Brain microvascular endothelial cell (primary cell): ENCODE measurements at places on chromosomes 1 and 21.

GRCh38 chr1:211135342-211135950, 1.5 kb upstream of the KCNH1 start:
- DNase-seq, result peak; percentile 9

DNA sequence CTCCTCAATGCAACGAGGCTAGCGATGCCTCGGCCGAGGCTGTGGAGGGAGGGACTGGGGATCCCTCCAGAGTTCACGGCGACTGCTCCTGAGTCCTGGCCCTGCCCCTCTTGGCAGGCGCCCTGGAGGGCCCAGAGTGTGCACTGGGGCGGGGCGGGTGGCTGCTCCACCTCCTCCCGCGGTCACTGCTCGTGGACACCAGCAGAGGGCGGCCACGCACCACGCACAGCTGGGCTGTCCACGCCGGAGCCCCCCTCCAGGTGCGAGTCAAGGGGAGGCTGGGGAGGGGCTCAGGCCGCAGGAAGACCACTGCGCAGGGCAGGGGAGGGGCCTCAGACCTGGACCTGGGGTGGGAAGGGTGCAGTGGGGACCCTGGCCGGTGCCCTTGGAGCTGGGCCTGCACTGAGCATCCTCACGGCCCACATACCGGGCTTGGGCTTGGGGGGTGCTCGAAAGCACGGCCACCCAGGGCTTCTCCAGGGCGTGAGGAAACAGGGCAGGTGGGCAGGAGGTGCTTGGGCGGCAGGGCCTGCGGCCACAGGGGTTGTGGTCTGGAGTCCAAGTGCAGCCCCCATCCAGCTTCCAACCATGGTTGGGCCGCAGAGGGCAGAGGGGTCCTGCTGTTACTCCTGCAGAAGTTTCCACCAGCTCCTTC, 20.6 kb upstream of the TTC34 start:
- DNase-seq, result no peak

- no peak for DNase-seq
Observed at GRCh38 chr1:248627971-248628844, 6.7 kb downstream of the OR2T11 start.

GRCh38 chr1:57254022-57254421, 169.8 kb downstream of the DAB1 start:
- no peak for DNase-seq

DNA sequence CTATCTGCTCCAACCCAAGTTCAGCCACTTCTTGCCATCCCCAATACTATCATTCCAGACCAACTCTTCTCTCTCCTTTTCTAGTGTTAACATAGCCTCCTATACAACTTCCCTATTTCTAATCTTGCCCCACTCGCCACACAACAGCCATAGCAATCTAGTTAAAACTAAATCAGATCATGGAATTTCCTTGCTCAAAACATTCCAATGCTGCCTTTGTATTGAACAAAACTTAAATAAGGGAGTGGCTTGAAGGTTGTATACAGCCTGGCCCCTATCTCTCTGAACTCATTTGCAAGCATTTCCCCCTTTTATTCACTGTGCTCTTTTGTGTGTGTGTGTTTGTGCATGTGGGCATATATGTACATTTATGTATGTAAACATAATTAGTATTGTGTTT, 118.1 kb upstream of the SGIP1 start:
- DNase-seq, result no peak

GRCh38 chr21:34950980-34951379, 98.1 kb downstream of the RUNX1 start:
- DNase-seq, result no peak

GRCh38 chr1:25990251-25990650, 7.6 kb downstream of the PAFAH2 start:
- DNase-seq, result no peak

GRCh38 chr1:33361532-33362235, 40.8 kb upstream of the A3GALT2 start:
- DNase-seq, result peak; percentile 60

- DNase-seq, result no peak
Observed at GRCh38 chr1:118116909-118117308, 68.1 kb downstream of the SPAG17 start.

GRCh38 chr1:181383695-181384094, 99.6 kb upstream of the CACNA1E start:
- DNase-seq, result no peak

- peak; percentile 93 for DNase-seq
Observed at GRCh38 chr1:159000625-159001024, 9.1 kb upstream of the IFI16 start.

GRCh38 chr1:32997381-32997891, 32.8 kb upstream of the RNF19B start:
- peak; percentile 88 for DNase-seq

DNA sequence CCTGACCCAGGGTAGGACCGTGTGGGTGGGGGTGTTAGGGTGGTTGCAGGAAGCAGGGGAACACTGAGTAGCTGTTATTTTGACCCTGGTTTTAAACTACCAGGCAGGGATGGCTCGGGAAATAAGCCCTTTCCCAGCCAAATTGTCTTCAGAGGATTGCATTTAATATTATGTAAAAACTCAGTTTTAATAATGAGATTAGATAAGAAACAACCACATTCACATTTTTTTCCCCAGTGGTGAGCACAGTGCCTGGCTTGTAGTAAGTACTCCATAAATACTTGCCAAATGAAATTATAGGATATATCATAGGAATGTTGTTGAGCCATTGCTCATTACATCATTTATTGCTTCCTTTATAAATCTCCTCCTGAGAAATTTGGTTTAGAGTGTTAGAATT, 3.1 kb upstream of the ACP6 start:
- peak; percentile 56 for DNase-seq

DNA sequence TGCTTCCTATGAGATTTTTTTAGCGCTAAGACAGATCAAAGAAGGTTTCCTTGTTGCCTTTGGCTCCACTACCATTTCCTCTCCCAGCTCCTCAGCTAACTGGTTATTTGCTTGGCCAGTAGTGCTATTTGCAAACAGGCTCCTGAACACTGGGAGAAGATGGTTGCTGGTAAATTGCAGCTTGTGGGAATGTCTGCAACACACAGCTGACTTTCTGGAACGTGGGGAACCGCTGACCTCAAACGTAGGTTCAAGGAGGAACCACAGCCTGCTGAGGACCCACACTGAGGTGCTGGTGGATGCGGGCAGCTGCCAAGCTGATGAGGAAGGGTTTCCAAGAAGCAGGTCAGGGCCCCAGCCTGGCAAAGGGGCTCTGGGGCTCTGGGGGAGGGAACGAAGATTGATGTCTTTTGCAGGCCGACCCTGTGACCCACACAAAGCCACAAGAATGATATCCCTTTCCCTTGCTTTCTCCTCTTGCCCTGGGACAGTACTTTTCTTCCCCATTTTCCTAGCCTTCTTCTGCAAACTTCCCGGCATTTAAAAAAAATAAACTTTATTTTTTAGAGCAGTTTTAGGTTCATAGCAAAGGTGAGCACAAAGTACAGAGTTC, 24.8 kb downstream of the GNG4 start:
- DNase-seq, result peak; percentile 46

GRCh38 chr1:19734472-19734999, 65.2 kb downstream of the TMCO4 start:
- DNase-seq, result no peak

DNA sequence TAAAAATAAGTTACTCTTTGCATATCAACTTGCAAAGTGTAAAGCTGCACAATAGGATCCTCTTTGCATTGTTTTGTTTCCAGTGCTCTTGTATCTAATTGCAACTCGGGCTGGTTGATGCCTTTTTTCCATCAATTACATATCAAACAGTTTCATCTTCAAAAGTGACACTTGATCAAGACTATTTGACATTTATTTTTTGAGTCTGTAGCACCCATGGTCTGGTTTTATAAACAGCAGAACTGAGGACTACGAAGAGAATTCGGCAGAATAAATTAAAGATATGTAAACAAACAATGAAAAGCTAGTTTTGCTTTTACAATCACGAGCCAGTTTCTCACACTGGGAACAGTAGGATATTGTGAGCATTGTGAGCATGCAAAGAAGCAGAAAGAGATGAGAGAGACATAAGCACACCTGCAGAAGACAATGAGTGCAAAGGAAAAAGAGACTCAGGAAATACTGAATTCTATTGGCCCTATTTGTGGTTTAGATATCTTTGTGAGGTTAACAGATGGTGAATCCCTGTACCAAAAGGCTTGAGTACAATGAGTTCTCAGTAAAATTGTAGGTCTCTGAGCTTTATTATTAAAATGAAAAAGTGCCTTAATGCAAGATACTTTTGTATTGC, 45.4 kb downstream of the RPL5 start:
- no peak for DNase-seq

DNA sequence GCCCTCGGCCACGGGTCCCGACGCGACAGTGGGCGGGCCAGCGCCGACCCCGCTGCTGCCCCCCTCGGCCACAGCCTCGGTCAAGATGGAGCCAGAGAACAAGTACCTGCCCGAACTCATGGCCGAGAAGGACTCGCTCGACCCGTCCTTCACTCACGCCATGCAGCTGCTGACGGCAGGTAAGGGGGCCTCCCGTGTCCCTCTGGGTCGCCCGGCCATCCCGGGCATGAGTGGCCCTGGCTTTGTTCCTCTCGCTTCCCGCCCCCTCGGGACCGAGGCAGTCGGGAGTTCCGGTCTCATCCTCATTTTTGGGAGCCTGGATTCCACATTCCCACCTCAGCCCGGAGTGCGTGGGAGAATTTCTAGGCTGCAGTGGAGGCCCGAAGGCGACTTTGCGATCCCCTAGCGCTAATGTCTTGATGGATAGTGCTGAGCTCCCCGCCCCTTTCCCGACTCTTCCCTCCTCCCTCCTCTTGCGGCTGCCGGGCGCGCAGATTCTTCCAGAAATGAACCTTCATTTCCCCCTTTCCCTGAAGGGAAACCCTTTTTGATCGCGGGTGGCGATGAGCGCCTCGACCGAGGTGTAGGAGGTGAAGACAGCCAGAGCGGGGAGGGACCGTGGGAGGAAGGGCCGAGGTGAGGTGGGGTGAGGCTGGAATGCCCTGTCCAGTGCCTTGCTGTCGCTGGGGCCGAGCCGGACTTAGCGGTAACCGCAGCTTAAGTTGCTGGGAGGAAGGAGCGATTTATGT, 705 bp downstream of the KHDRBS1 start:
- peak; percentile 31 for DNase-seq

GRCh38 chr21:21179619-21180298, 181.6 kb downstream of the NCAM2 start:
- DNase-seq, result no peak

DNA sequence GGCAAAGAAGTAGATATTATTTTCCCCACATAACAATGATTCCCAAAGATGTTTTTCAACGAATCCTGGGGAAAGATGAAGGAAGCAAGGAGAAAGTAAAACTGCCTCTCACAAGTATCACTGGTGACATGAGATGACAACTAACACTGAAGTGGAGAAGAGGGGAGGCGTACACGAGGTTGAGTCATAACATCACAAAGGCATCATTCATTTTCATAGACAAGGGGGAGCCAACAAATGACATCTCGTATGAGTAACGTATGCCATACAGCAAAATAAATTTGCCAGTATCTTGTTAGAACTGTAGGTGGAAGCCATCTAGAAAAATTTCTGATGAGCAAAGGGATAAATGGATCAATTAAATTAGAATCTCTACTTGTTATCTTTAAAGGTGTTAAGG, 56.6 kb downstream of the ATP1B1 start:
- peak; percentile 44 for DNase-seq

- DNase-seq, result no peak
Observed at GRCh38 chr1:19477284-19478249, 7.8 kb downstream of the CAPZB start.

DNA sequence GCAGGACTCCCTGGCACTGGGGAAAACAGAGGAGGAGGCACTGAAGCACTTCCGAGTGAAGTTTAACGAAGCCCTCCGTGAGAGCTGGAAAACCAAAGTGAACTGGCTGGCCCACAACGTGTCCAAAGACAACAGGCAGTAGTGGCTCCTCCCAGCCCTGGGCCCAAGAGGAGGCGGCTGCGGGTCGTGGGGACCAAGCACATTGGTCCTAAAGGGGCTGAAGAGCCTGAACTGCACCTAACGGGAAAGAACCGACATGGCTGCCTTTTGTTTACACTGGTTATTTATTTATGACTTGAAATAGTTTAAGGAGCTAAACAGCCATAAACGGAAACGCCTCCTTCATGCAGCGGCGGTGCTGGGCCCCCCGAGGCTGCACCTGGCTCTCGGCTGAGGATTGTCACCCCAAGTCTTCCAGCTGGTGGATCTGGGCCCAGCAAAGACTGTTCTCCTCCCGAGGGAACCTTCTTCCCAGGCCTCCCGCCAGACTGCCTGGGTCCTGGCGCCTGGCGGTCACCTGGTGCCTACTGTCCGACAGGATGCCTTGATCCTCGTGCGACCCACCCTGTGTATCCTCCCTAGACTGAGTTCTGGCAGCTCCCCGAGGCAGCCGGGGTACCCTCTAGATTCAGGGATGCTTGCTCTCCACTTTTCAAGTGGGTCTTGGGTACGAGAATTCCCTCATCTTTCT, 75.5 kb downstream of the PIK3CD start:
- no peak for DNase-seq

DNA sequence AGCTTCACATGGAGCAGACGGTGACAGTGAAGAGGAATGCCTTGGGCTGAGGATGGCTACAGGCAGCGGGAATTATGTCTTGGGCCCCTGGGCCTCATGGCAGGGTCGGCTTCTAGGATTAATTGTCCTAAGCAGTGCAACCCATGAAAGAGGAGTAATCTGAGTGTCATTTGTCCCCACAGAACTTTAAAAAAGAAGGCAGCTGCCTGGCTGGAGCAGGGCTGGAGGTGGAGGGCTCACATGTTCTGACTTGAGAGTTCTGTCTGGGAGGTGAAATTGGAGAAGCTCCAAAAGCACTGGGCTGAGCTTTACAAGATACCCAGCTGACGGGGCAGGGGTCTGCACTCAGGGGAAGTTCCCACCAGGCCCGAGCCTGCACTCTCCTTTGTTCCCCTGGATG, 22.6 kb downstream of the CACNA1S start:
- DNase-seq, result no peak

DNA sequence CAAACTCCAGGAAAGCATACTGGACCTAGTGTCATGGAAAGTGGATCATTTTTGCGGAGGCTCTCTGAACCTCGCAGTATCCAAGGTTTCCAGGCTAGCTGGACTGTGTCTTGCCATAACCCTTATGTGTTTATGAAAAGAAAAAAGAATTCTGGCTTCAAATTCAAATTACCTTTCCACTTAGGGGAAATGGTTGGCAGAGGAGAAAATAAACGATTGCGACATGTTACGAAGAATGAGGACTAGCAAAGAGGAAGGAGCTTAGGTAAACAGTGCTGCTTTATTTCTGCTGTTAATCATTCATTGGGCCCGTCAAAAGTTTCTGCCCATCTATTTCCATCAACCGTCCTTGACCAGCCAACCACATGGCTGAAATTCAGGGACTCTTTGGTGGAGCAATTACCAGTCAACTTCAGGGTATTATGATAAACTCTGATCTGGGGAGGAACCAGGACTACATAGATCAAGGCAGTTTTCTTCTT, at the start of gene C4BPA:
TSS of gene C4BPA (plus strand) at position 342 of the 482 bp plus-strand sequence. CDS start 8,793 bp downstream, outside the sequence.
- DNase-seq, result no peak

DNA sequence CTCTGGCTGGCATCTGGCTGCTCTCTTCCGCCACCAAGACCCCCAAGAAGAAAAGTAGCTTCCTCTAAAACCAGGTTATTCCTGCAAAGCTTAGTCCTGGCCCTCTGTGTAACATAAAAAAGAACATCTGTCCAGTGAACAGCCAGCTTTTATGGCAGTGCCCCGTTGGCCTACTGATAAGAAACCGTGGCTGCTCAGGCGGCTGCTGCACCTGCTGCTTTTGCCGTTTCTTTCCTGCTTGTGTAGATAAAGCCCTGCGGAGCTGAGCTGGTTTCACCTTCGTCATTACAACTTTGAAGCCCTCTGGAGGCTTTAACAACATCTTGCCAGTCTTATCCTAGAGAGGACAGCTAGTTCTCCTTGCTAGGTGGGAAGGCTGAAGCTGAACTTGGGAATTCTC, 20.5 kb downstream of the ELAPOR1 start:
- no peak for DNase-seq
